Memory B cell (primary cell): ENCODE measurements at places on chromosomes 1 and 21.

GRCh38 chr1:47280142-47280541 is 33.8 kb downstream of the STIL start:
- H3K27ac ChIP-seq = no peak overlapping the region
- H3K36me3 ChIP-seq = peaks cover 5% of the 10 kb centered on the region
- no peak for DNase-seq
- H3K27me3 ChIP-seq = no peaks in the 10 kb centered on the region
- H3K4me3 ChIP-seq = no peak overlapping the region

GRCh38 chr1:206967096-206967849 is 3.0 kb downstream of the FCAMR start:
- peaks cover 13% of the 10 kb centered on the region for H3K4me1 ChIP-seq
- no peak overlapping the region for H3K4me3 ChIP-seq
- H3K36me3 ChIP-seq = no peaks in the 10 kb centered on the region
- no peak for DNase-seq
- peaks cover 2% of the 10 kb centered on the region for H3K27me3 ChIP-seq

GRCh38 chr1:58779059-58779754 is 4.6 kb downstream of the JUN start:
- peaks cover 3% of the 10 kb centered on the region for H3K36me3 ChIP-seq
- peak overlapping the region; percentile 95 for H3K27ac ChIP-seq
- no peak for DNase-seq
- no peak overlapping the region for H3K4me3 ChIP-seq

GRCh38 chr1:155081472-155082300 is 3.0 kb downstream of the EFNA3 start:
- no peak for DNase-seq
- H3K27me3 ChIP-seq = peaks cover 17% of the 10 kb centered on the region
- peak overlapping the region; percentile 62 for H3K4me3 ChIP-seq
- peak overlapping the region; percentile 7 for H3K27ac ChIP-seq
- H3K36me3 ChIP-seq = no peaks in the 10 kb centered on the region

- H3K27ac ChIP-seq = no peak overlapping the region
- H3K4me3 ChIP-seq = no peak overlapping the region
- DNase-seq = no peak
Measured at GRCh38 chr1:207973898-207974568, 63.1 kb upstream of the CD34 start.

DNA sequence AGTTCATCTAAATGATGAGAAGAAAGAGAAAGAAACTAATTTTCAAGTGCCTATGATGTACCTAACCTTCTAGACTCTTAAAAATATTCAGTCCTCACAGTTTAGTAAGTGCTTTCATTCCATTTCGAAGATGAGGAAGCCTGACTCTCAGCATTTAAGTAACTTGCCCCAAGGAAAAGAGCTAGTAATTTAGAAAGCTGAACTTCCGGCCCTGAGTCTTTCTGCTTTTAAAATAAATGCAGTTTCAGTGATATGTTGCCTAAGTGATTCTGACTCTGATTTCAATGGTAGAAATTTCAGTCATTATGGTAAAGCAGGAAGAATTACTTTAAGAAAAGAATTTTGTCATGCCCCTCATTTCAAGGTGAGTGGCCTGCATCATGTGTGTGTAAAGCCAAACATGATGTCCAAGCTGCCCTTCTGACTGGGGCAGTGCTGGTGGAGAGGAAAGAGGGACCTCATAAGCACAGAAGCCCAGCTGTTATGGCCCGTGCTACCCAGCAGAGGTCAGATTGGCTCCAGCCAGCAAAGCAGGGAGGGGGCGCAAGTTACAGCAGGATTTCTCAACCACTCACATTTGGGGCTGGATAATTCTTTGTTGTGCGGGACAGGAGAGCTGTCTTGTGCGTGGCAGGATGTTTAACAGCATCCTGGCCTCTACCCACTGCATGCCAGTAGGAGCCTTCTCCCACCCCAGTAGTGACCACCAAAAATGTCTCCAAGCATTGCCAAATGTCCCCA is 10.7 kb downstream of the ATP1A4 start:
- no peaks in the 10 kb centered on the region for H3K36me3 ChIP-seq
- DNase-seq = no peak
- H3K4me1 ChIP-seq = peaks cover 9% of the 10 kb centered on the region
- H3K27me3 ChIP-seq = peaks cover 3% of the 10 kb centered on the region

- H3K36me3 ChIP-seq = peaks cover 4% of the 10 kb centered on the region
- peak overlapping the region; percentile 21 for H3K27ac ChIP-seq
- H3K4me3 ChIP-seq = no peak overlapping the region
- no peak for DNase-seq
- no peaks in the 10 kb centered on the region for H3K27me3 ChIP-seq
- no peaks in the 10 kb centered on the region for H3K4me1 ChIP-seq
Measured at GRCh38 chr1:50697440-50698421, 262.3 kb downstream of the FAF1 start.

DNA sequence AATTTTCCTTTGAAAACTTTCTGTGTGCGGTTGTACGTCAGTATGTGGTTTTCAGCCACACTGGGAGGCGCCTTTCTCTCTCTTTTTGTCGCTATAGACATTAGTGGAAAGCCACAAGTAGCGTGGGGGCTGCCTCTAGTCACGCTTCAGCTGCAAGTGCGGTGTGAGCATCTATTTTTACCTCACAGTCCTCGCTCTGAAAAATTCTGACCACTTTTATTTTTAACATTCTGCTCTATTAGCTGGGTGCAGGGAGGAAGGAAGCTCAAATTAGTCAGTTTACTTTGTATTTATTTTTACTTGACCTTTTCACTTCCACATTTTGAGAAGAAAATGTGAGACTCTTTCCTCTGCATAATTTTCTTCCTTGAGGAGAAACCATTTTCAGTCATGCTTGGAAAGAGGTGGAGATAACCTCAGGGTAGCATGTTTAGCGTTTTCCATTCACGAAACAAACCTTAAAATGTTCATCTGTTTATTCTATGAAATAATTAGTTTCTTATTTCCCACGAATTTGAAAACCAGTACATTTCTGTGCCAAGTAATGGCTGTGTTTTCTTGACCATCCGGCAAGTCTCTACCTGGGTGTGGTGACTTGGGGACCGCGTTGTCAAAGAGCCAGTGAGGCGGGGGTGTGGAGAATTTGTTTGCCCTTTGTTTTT is 35.6 kb downstream of the ADARB1 start:
- peak overlapping the region; percentile 67 for H3K27ac ChIP-seq
- H3K36me3 ChIP-seq = no peaks in the 10 kb centered on the region
- H3K27me3 ChIP-seq = no peaks in the 10 kb centered on the region
- H3K4me1 ChIP-seq = peaks cover 53% of the 10 kb centered on the region

DNA sequence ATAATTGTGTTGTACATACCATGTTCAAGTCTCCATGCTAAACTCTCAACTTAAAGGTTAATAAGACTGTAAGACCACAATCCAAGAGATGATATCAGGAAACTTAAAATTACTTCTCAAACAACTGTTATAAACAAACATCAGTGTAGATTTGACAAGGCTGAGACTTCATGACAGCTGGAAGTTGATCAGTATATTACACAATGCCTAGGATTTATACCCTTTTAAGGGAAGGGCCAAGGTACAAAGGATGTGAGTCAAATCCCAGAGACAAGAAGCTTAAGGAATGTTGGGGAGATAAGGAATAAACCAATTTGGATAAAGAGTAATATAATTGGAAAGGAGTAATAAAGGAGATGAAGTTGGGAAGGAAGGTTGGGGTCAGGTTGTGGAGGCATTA is 98.8 kb downstream of the LBR start:
- no peak for DNase-seq
- H3K4me3 ChIP-seq = no peak overlapping the region
- H3K4me1 ChIP-seq = no peaks in the 10 kb centered on the region
- no peak overlapping the region for H3K27ac ChIP-seq

DNA sequence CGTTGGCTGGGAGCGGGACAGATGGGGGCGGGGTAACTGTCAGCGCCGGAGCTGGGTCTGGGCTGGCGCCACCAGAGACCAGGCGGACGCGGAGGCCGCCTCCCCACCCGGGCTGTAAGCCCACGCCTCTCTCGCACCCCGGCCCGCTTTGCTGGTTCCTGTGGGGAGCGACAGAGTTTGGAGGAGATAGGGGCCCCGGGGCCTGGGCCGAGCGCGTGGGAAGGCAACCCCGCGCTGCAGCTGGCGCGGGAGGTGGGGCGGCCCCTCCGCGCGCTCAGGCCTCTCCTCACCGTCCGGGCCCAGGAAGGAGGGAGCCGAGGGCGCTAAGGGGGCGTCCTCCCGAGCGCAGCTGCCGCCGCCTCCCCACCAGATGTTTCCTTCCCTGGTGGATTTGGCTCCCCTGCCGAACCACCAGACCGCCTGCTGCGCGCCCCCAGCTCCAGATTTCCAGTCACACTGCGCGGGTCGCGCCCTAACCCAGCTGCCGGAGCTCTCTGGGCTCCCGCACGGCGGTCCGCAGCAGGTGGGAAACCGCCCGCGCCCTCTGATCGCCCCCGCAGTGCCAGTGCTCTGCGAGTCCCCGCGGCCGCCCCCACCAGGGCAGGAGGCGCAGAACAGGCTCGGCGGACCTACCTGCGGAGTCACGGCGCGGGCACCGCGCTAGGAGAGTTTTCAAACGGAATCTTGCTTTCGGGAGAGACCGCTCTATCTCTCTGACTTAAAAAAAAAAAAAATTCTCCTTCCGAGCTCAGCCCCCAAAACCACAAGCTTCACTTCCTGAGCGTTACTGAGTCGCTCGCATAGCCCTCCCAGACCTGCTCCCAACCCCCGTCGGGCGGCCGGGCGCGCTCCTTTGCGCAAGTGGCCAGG is 1.1 kb downstream of the GFI1 start:
- DNase-seq = peak; percentile 60
- peaks cover 28% of the 10 kb centered on the region for H3K27me3 ChIP-seq
- peaks cover 25% of the 10 kb centered on the region for H3K4me1 ChIP-seq
- no peaks in the 10 kb centered on the region for H3K36me3 ChIP-seq
- no peak overlapping the region for H3K27ac ChIP-seq
- peak overlapping the region; percentile 92 for H3K4me3 ChIP-seq

GRCh38 chr1:227257964-227258363 is 60.3 kb downstream of the CDC42BPA start:
- no peak for DNase-seq
- H3K27ac ChIP-seq = no peak overlapping the region
- H3K36me3 ChIP-seq = no peaks in the 10 kb centered on the region
- H3K4me3 ChIP-seq = no peak overlapping the region
- H3K27me3 ChIP-seq = peaks cover 2% of the 10 kb centered on the region
- no peaks in the 10 kb centered on the region for H3K4me1 ChIP-seq

DNA sequence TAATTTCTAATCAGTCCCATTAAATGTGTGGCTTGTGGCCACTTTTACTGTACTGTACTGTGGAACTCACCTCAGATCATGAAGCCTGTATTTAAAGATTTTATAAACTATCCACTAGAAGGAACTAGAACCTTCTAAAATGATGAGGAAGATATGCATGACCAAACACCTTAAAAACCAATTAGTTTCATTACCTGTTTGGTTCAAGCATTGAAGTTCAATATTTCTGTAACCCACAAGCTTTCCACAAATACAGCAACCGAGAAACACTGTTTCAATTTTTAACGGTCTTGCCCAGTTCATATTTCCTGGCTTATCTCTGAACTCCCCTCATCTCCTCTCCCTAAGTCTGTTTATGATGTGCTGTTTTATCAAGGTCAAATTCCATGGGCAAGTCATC is 264.3 kb upstream of the PLD5 start:
- DNase-seq = peak; percentile 21
- peak overlapping the region; percentile 30 for H3K4me3 ChIP-seq
- H3K27ac ChIP-seq = peak overlapping the region; percentile 68
- H3K36me3 ChIP-seq = peaks cover 8% of the 10 kb centered on the region
- peaks cover 40% of the 10 kb centered on the region for H3K4me1 ChIP-seq

DNA sequence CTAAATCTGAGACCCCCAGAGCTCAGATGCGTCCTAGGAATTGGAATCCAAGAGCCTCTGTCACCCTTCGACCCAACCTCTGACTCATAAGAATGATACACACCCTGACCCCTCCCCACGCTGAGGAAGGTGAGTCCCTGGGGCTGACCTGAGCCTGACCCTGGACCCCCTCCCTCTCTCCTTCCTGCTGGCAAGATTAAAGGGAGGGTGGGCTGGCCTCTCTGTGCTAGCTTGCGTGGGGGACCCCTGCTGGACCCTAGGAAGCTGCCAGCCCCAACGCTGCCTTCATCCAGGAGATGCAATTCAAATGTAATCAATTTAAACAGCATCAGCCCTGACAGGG is 627 bp downstream of the PLEKHA6 start:
- H3K36me3 ChIP-seq = no peaks in the 10 kb centered on the region
- peaks cover 7% of the 10 kb centered on the region for H3K4me1 ChIP-seq
- no peak overlapping the region for H3K27ac ChIP-seq
- no peak overlapping the region for H3K4me3 ChIP-seq
- H3K27me3 ChIP-seq = peaks cover 23% of the 10 kb centered on the region

DNA sequence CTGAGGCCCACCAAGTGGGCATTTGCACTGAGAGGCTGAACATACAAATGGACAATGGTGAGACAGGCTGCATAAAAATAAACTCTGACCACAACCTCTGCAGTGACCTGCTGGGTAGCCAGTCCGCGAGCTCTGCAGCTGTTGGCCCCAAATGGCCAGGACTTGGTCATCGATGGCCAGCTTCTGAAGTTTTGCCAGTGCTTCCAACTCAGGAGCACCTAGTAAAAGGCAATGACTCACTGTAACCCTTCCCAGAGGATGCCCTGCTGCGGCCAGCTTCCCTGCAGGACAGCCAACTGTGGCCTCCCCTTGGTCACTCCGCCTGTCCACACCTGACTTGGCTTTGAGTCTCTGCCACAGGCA is 185.4 kb downstream of the DYRK1A start:
- H3K36me3 ChIP-seq = peaks cover 2% of the 10 kb centered on the region
- DNase-seq = no peak
- peaks cover 13% of the 10 kb centered on the region for H3K27me3 ChIP-seq
- no peak overlapping the region for H3K27ac ChIP-seq
- H3K4me1 ChIP-seq = peaks cover 7% of the 10 kb centered on the region
- H3K4me3 ChIP-seq = no peak overlapping the region

DNA sequence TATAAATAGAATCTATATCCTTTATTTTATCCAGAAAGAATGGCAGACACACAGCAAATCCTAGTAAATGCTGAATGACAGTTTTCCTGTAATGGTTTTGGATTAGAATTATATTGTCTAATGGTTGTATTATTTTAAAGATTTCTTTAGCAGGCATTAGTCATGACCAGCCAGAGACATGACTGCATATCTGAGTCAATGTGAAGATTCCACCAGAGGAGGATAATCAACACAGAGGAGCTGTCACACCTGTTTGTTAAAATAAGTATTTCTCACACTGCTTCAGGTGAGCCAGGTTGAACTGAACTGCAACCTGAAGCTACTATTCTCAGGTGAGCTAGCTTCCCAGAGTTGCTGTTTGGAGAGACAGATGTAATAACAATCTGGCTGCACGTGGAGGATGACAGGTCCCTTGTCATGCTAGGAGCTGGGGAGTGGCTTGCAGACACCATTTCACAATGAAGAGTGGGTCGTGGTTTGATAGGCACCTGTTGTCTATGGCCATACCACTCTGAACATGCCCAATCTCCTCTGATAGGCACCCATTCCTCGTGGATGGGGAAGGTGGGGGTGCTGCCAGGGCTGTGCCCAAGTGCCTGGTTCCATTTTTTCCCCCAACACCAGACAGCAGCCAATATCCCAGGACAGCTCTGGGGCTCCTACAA is 94.3 kb downstream of the KCNJ6 start:
- H3K4me3 ChIP-seq = no peak overlapping the region
- no peaks in the 10 kb centered on the region for H3K36me3 ChIP-seq
- peaks cover 1% of the 10 kb centered on the region for H3K27me3 ChIP-seq
- no peak for DNase-seq
- no peak overlapping the region for H3K27ac ChIP-seq

- no peaks in the 10 kb centered on the region for H3K36me3 ChIP-seq
- H3K27ac ChIP-seq = peak overlapping the region; percentile 94
- peaks cover 13% of the 10 kb centered on the region for H3K4me1 ChIP-seq
- no peaks in the 10 kb centered on the region for H3K27me3 ChIP-seq
- H3K4me3 ChIP-seq = peak overlapping the region; percentile 97
Measured at GRCh38 chr1:6601923-6602668, 573 bp downstream of the KLHL21 start.

- peaks cover 9% of the 10 kb centered on the region for H3K36me3 ChIP-seq
- H3K4me1 ChIP-seq = peaks cover 26% of the 10 kb centered on the region
- no peak for DNase-seq
- no peak overlapping the region for H3K27ac ChIP-seq
- no peaks in the 10 kb centered on the region for H3K27me3 ChIP-seq
Measured at GRCh38 chr1:248791010-248791409, 34.7 kb downstream of the SH3BP5L start.
